Renal cortical epithelial cell (primary cell): ENCODE measurements at places on chromosomes 3 and 15.

DNA sequence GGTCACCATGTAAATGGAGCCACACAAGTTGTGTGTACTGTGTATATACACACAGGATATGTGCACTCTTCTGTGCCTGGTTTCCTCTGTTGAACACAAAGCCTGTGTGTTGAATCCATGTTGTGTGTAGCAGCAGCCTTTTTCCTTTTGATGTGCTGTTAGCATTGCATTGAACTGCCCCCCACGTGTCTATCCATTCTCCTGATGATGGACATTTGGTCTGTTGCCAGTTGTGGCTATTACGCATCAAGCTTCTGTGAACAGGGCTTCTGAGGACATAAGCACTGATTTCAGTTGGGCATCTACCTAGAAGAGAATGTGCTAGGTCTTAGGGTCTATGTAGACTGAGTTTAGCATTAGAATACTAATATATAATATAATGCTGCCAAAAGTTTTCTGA, 77.4 kb downstream of the LSM3 start:
- DNase-seq = peak; percentile 72

DNA sequence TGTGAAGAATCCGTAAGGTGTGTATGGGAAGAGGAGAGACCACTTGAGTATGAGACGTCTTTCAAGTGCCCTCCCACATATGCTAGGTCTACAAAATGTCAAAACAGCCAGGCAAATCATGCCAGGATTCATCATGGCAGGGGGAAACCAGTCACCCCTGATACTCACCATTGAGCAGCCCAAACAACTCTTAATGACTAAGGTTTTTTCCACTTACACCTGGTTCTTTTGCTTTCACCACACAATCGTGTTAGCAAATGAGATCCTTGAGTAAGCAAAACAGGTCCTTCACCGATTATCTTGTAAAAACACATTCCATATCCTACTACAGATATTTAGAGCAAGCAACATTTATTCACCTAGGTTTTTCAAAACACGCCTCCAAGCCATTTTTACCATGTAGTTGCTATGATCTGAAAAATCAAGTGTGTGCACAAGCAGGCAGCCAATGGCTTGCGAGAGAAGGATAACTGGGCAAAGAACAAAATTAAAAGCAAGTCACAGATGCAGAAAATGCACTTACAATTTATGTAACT, 177.5 kb upstream of the LPP start:
- peak; percentile 55 for DNase-seq

DNA sequence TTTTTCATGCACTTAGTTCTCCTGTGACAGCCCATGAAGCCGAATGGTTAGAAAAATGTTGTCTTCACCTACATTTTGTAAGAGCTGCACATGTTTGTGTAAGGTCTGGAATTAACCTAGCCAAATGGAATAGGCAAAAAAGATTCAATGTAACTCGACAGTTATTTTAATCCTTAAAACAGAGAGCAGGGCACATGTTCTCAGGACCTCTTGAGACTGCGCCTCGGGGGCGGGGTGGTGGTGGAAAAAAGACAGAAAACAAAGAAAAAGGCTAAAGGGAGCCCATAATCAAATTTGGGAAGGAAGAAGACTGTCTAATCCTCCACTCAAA, 702 bp upstream of the CSNK1G1 start:
- no peak for DNase-seq

- no peak for DNase-seq
Measured at GRCh38 chr15:90042766-90043529, 41.8 kb downstream of the ZNF710 start.

DNA sequence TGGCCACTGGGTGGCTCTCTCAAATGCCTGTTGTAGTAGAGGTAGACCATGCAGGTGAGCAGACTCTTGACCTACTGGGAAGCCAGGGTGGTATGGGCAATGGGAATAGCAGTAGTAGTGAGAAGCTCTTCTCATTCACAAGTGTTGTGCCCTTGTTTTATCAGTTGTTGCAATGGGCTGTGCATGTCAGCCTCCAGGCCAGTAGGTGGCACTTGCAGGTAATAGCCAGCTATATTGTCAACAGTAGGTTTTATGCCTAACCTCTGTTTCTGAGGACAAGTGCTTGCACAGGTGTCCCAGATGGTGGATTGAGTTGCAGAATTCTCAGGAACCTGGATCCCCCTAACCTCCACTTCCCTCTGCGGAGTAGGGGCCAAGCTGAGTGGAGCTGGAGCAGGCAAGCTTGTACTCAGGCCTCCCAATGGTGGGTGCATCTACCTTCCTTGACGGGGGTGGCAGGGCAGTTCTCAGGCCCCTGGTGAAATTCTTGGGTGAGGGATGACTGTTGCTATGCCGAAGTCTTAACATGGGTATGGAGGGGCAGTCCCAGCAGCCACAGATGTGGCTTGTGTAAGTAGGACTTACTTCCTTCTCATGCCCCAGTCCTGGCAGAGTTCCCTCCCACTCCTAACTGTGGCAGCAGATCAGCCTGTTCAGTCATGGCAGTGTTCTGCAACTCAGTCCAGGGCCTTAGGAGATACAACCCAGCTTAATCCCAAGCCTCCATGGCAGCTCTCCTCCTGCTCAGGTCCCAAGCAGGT, 104.3 kb downstream of the NEO1 start:
- no peak for DNase-seq

DNA sequence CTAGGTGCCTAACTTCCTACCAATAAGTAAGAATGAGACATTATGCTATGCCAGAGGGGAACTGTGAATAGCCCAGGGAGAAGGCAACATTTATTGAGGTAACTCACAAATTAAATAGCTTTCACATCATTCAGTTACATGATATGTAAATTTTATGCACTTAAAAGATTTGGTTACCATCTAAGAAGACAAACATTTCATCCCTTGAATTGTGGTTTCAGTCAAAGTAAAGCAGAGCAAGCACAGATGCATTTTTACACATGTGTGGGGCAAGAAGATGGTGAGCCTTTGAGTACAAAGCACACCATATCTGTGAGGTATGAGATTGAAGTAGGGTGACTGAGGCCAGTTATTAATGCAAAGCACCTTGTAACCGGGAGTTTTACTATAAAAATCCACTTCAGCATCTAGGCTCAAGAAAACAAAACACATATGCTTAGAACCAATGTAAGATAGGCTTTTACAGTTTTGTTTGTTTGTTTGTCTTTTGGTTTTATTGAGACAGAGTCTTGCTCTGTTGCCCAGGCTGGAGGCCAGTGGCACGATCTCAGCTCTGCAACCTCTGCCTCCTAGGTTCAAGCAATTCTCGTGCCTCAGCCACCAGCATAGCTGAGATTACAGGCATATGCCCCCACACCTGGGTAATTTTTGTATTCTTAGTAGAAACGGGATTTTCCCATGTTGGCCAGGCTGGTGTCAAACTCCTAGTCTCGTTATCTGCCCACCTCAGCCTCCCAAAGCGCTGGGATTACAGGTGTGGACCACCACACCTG, 3.5 kb downstream of the PLSCR2 start:
- DNase-seq = peak; percentile 3

DNA sequence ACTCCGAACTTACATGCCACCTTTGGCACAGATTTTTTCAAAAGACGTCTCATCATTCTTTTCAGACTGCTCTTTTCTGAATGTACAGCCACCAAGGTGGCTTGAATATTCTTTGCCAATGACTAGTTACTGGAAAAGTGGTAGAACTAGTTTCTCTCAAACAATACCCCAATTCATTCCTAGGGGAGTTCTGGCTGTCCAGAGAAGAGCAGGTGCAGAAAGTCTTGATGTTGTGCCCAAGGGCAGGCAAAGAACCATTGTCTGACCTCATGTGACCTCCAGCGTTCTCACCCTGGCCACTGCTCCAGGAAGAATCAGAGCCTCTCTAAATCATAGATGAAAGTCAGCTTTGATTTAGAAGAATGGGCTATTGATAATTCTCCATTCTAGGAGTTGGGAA, 5.5 kb downstream of the LMOD3 start:
- peak; percentile 23 for DNase-seq

GRCh38 chr15:73127302-73127936, 75.2 kb downstream of the NEO1 start:
- peak; percentile 41 for DNase-seq

DNA sequence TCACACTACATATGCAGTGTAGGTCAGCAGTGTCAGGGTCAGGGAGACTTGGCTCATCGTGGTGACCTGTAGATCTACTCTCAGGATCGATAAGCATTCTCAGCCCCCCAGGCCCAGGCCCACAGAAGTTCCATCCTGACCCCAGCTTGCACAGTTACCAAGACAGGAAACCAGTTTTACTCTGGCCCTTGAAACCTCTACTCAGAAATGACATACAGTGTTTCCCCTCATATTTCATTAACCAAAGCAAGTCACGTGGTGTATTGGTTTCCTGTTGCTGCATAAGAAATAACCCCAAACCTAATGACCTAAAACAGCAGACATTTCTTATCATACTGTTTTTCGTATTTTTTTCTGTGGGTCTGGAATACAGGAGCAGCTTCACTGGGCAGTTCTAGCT, 242.2 kb downstream of the SLCO3A1 start:
- DNase-seq = no peak

DNA sequence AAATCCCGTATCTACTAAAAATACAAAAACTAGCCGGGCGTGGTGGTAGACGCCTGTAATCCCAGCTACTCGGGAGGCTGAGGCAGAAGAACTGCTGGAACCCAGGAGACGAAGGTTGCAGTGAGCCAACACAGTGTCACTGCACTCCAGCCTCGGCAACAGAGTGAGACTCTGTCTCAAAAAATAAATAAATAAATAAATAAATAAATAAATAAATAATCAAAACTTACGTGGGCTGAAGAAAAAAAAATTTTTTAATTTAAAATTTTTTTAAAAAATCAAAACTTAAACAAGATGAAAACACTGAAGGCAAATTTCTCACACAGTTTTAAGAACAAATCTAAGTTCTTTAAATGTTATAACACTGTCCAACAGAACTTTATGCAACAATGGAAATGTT, 14.4 kb downstream of the MSL2 start:
- DNase-seq = no peak

DNA sequence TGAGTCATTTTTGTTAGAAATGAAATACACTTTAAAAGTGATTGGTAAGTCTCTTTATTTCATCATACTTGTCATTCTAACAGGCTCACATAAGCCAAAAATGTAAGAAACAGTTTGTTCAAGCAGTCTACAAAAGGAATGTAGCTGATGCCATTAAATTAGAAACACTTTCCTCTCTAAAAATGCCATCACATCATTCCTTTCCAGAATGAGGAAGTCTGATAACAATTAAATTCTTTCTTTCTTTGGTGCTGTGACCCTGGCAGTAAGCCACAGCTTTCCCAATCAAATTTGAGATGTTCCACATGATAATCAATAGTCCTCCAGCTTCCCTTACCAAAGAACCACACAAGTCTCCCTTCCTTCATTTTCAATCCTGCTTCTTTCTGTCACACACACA, 9.4 kb upstream of the P2RY1 start:
- DNase-seq = no peak

GRCh38 chr3:5423076-5423475, 235.6 kb downstream of the EDEM1 start:
- no peak for DNase-seq
